Activated CD4-positive, alpha-beta memory T cell treated with anti-CD3 and anti-CD28 coated beads for 36 hours (primary cell): ENCODE measurements at places on chromosomes 3 and 15. TPM values are rescaled to one million over a fixed set of nuclear protein-coding genes. Genes with fewer than 3 reads are reported as not detected.

DNA sequence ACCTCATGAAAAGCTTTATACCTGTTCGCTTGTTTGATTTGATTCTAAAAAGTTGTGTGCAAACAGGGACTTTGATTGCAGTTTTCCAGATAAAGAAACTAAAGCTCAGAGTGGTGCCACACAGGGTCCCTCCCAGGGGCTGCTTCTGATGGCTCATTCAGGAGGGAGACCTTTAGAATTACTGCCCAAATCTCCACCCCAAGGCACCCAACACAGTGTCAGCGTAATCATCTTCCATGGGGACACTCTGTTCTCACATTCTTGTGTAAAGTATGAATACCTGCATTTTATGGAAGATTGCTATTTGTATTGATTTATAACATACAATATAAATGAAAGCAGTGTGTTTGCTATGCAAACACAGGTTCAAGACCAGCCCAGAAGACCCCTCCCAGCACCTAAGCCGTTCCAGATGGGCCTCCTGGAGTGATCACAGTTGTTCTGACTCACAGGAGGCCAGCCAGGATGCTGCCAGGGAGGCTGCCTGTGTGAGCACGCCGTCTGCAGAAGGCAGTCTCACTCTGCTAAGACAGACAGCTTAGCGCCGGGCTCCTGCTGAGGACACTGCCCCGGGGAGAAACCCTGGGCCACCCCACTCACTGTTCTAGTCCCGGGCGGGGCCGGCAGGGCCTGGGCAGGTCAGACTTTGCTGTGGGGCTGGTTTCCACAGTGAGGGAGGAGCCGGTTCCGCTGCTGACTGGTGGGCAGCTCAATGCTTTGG, 185.6 kb downstream of the FAM43A start:
- peaks cover 17% of the 10 kb centered on the region for H3K27me3 ChIP-seq
- H3K4me1 ChIP-seq = no peaks in the 10 kb centered on the region
- no peak for DNase-seq
- H3K27ac ChIP-seq = no peak overlapping the region
- no peak overlapping the region for H3K4me3 ChIP-seq
- no peaks in the 10 kb centered on the region for H3K36me3 ChIP-seq

DNA sequence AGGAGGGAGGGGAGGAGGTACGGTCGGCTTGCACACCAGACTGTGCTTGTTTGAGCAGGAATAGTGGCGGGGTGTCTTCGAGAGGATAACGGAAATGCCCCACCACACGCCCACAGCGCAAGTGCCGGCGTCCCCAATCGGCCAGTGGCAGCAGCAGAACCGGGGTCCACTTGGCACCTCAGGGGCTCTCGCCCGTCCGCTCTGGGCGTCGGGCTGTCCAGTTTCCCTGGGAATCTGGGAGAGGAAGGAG, 53.7 kb downstream of the CCDC54 start:
- peak overlapping the region; percentile 74 for H3K4me3 ChIP-seq
- peak; percentile 59 for DNase-seq

DNA sequence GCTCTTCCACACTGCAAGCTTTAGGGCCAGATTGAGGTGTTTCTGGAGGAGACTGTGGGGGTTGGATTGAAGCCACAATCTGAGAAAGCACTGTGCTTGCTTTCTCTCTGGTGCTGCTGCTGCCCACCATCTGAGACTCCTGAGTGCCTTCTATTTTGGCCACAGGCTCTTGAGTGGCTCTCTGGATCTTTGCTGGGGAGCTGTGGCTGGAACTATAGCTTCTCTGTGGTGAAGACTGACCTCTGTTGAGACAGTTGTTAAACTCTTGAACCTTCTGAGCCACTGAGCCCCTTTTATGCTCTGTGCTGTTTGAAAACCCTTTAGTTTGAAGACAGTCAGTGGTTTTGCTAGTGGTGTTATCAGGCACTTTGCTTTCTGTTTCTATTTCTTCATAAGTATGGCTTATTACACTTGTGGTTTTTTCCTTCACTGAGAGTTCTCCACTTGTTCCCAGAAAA, 108.7 kb upstream of the TSPAN3 start:
- H3K4me3 ChIP-seq = no peak overlapping the region
- H3K27ac ChIP-seq = no peak overlapping the region

DNA sequence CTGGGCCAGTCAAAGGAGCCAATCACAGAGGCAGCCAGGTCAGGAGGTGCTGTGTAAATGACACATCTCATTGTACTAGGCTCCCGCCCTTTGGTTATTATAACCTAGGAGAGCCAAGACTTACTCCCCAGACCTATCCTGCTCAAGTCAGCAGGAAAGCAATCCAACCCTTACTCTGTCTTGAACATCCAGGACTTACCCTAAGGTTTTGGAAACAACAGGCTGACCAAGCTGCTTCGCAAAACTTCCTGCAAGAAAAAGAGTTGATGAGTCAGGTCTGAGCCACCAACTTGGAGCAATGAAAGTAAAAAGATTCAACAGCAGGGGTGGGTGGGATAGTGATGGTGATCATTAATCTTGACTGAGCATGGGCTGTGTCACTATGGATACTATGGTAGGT, 144.4 kb downstream of the MYLK start:
- H3K27me3 ChIP-seq = peaks cover 11% of the 10 kb centered on the region
- H3K36me3 ChIP-seq = no peaks in the 10 kb centered on the region
- no peaks in the 10 kb centered on the region for H3K4me1 ChIP-seq
- no peak overlapping the region for H3K4me3 ChIP-seq
- H3K27ac ChIP-seq = no peak overlapping the region

DNA sequence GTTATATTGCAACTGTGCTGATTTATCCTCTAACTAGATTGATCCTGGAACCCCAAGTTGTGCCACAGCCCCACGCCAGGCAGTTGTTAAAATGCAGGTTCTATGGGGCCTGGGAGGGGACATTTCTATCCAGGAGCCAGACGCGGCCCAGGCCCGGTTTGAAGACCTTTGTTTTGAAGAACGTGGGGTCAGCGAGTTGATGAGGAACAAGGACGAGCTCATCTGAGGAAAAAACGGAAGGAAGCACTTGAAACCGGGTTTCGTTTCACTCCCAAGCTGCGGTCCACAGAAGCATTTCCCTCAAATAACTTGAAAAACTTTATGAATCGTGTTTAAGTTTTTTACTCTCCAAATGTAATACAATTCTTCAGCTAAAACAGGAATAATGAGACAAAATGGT, 76.4 kb downstream of the CHSY1 start:
- no peaks in the 10 kb centered on the region for H3K27me3 ChIP-seq
- DNase-seq = no peak
- H3K4me3 ChIP-seq = no peak overlapping the region
- H3K4me1 ChIP-seq = peaks cover 5% of the 10 kb centered on the region

- H3K4me3 ChIP-seq = no peak overlapping the region
- no peak for DNase-seq
- H3K36me3 ChIP-seq = peaks cover 7% of the 10 kb centered on the region
- H3K4me1 ChIP-seq = peaks cover 77% of the 10 kb centered on the region
Observed at GRCh38 chr3:10188804-10189556, 24.3 kb downstream of the IRAK2 start.

DNA sequence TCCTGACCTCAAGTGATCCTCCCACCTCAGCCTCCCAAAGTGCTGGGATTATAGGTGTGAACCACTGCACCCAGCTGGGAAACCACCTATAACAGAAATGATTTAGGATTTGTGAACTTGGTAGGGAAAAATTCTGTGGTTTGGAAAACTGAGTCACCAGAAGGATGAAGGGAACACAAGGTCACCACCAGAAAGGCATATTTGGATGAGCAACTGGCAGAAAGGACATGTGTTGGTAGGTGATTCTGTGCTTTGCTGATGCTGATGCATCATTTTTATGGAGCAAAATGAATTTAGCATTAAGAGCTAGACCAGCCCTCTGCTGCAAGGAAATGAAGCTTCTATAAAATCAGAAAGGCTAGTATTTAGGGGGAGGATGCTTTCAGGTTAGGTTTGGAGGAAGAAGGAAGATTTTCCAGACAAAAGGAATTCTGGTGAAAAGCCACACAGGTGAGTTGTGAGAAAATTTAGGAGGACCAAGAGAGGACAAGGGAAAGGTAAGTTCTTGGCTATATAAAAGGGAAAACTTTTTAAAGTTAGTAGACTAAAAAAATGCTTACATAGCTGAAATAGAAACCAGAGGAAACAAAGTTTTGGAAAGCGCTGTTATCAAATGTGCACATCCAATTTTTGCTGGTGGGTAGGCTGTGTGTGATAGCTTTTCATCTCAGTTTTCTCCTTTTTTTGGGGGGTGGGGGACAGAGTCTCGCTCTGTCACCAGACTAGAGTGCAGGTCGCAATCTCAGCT, 3.6 kb downstream of the PXK start:
- H3K4me1 ChIP-seq = peaks cover 35% of the 10 kb centered on the region
- DNase-seq = no peak
- H3K27ac ChIP-seq = peak overlapping the region; percentile 53
- peaks cover 22% of the 10 kb centered on the region for H3K36me3 ChIP-seq

- peaks cover 12% of the 10 kb centered on the region for H3K4me1 ChIP-seq
- H3K27ac ChIP-seq = no peak overlapping the region
- H3K27me3 ChIP-seq = no peaks in the 10 kb centered on the region
- peak overlapping the region; percentile 25 for H3K4me3 ChIP-seq
- no peaks in the 10 kb centered on the region for H3K36me3 ChIP-seq
Observed at GRCh38 chr3:32177702-32178198, 60.7 kb upstream of the CMTM8 start.

- peaks cover 5% of the 10 kb centered on the region for H3K4me1 ChIP-seq
- DNase-seq = no peak
- H3K36me3 ChIP-seq = no peaks in the 10 kb centered on the region
- no peak overlapping the region for H3K27ac ChIP-seq
Observed at GRCh38 chr3:108661699-108662098, 72.2 kb downstream of the DZIP3 start.

DNA sequence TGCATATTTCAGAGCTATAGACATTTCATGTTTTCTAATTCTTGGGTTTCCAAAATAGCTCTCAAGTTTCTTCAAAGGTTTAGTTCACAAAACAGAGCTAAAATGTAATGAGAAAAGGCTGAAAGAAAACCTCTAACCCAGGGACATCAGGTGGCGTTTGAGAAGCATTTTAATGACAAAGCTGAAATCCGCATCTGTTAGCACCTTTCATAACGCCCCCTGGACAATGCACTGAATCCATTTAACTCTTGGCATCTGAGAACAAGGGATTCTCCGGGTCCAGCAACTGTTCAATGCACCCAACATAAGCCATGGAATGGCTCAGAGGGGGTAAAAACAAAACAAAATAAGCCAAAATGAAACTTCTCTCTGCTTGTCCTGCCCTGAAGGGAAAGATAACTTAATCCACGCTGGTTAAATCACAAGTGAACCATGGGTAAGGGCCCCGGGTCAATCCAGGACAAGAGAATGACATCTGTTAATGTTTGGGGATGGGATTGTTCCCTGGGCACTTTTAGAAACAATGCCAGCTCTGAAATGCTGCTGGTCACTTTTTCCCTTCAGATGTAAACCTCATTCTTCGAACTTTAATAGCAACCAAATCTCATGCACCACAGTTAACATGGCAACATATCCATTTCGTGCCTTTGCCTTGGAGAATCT, 466.2 kb upstream of the ADAMTS9 start:
- no peaks in the 10 kb centered on the region for H3K4me1 ChIP-seq
- H3K36me3 ChIP-seq = no peaks in the 10 kb centered on the region
- H3K27me3 ChIP-seq = no peaks in the 10 kb centered on the region
- H3K27ac ChIP-seq = no peak overlapping the region

GRCh38 chr3:13166243-13167063, 93.2 kb upstream of the IQSEC1 start:
- H3K4me1 ChIP-seq = no peaks in the 10 kb centered on the region
- no peak overlapping the region for H3K27ac ChIP-seq
- no peaks in the 10 kb centered on the region for H3K36me3 ChIP-seq
- no peaks in the 10 kb centered on the region for H3K27me3 ChIP-seq
- DNase-seq = no peak
- H3K4me3 ChIP-seq = no peak overlapping the region

- no peak for DNase-seq
- H3K4me3 ChIP-seq = no peak overlapping the region
- H3K27ac ChIP-seq = no peak overlapping the region
- H3K4me1 ChIP-seq = no peaks in the 10 kb centered on the region
- peaks cover under 1% of the 10 kb centered on the region for H3K27me3 ChIP-seq
- H3K36me3 ChIP-seq = no peaks in the 10 kb centered on the region
Observed at GRCh38 chr15:94125156-94125555, 106.2 kb upstream of the MCTP2 start.

DNA sequence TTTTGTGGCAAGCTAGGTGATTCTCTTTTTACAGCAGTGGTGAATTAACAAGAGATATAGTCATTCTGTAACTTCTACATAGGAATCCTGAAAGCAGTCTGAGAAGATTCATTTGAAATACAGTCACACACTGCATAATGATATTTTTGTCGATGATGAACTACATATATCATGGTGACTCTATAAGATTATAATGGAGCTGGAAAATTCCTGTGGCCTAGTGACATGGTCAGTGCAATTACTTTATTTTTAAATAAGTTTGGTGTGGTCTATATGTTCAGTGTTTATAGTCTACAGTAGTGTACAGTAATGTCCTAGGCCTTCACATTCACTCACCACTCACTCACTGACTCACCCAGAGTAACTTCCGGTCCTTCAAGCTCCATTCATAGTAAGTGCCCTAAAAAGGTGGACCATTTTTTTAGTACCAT, 511.4 kb upstream of the MCTP2 start:
- H3K27ac ChIP-seq = no peak overlapping the region
- no peak overlapping the region for H3K4me3 ChIP-seq
- no peaks in the 10 kb centered on the region for H3K4me1 ChIP-seq
- H3K36me3 ChIP-seq = no peaks in the 10 kb centered on the region
- no peak for DNase-seq
- no peaks in the 10 kb centered on the region for H3K27me3 ChIP-seq

GRCh38 chr15:71444866-71445590, 329.8 kb downstream of the THSD4 start:
- no peak overlapping the region for H3K4me3 ChIP-seq
- no peak overlapping the region for H3K27ac ChIP-seq
- peaks cover 3% of the 10 kb centered on the region for H3K27me3 ChIP-seq
- H3K4me1 ChIP-seq = no peaks in the 10 kb centered on the region

DNA sequence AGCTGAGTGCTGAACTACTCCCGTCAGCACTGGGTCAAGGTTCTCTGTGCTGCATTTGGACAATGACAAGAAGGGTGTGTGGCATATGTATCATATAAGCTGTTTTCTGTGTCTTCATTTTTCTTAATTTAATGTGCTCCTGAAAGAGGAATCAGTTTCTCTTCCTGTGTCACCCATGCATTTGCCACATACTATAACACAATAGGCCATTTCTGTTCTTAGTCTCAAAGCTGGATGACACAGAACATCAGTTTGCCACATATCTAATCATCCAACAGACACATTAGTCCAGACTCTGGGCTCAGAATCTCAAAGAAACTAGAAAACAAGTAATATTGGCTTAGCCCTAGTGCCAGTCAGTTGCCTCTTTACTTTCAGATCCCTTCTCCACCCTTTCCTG, 34.1 kb downstream of the CEP19 start:
- H3K27ac ChIP-seq = no peak overlapping the region
- DNase-seq = no peak
- H3K27me3 ChIP-seq = no peaks in the 10 kb centered on the region
- peaks cover 2% of the 10 kb centered on the region for H3K36me3 ChIP-seq

PTPRG gene
- total RNA-seq = 0.10 TPM

GABRB3 gene
- 0.17 TPM for total RNA-seq

GP9 gene
- not detected for total RNA-seq

MESP2 gene
- not detected for total RNA-seq

TMC3 gene
- total RNA-seq = not detected
